Vagina (tissue), 2 donors: ENCODE measurements at places on chromosomes 4 and X.

GRCh38 chr4:183289688-183290087 lies 30.4 kb downstream of the CLDN22 start:
- DNase-seq: no peak

GRCh38 chr4:81049907-81050306 lies 19.4 kb downstream of the BMP3 start:
- no peak for DNase-seq

DNA sequence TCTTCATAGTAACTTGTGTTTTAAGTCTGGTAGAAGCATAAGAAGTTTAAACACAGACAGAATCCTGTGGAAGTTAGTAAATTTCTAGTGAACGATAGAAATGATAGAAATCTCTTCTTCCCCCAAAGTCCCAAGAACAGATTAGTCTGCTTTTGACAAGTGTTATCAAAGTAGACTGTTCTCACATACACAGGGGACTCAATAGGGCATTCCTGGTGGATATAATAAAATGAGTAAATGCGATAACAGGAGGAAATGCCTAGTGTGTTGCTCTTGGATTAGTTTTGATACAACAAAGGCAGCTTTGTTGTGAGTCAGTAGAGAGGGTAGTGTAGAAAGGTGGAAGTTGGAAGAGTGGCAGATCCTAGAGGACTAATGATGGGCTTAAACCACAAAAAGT lies 43.5 kb downstream of the CLCN3 start:
- no peak for DNase-seq

DNA sequence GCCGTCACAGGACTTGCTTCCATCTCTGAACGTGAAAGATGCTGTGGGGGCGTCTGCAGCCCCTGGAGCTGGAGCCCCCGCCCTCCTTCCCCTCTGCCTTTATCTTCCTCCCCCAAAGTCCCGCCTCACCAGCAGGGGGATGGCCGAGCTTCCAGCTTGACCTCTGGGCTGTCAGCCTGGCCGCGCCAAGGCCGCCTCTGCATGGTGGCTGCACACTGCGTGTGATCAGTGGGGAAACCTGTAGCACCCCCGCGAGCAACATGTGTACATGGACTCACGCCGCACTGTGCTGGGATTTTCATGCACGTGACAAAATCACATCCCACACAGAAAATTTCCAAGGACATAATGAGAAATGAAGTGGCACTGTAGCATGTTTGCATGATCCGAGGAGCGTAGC lies 26.5 kb upstream of the PSAPL1 start:
- no peak for DNase-seq
